ENCODE measurements at places on chromosomes 13 and 19. TPM values are rescaled to one million over a fixed set of nuclear protein-coding genes. Genes with fewer than 3 reads are reported as not detected.

The CPB2 gene
- not detected for total RNA-seq

The TNNT1 gene
- 0.49 TPM for total RNA-seq

The GPR12 gene
- 38.6 TPM for total RNA-seq

The ZNF345 gene
- 26.8 TPM for total RNA-seq

The PRSS57 gene
- total RNA-seq, result not detected

The NLRP5 gene
- not detected for total RNA-seq

Measured in temporal lobe (tissue), 4 donors.